ENCODE measurements at places on chromosomes 13 and 19. TPM values are rescaled to one million over a fixed set of nuclear protein-coding genes. Genes with fewer than 3 reads are reported as not detected.

Gene CATSPERD
- total RNA-seq: not detected

Gene ZNF99
- not detected for total RNA-seq

Gene LYL1
- 1.3 TPM for total RNA-seq

Gene CDX2
- total RNA-seq: 0.60 TPM

Gene RINL
- total RNA-seq: 2.3 TPM

Gene CRX
- total RNA-seq: not detected

Gene SIGLEC8
- not detected for total RNA-seq

Gene MUC16
- 0.02 TPM for total RNA-seq

Gene IGFL2
- total RNA-seq: 1.3 TPM

Gene GAPDHS
- not detected for total RNA-seq

Gene ITGBL1
- 1.8 TPM for total RNA-seq

Gene UHRF1
- total RNA-seq: 38.9 TPM

Gene CABP5
- total RNA-seq: not detected

Gene GDF15
- 31.3 TPM for total RNA-seq

Gene COX7A1
- not detected for total RNA-seq

Gene AMER2
- not detected for total RNA-seq

Gene APOE
- 14.5 TPM for total RNA-seq

Gene CEACAM3
- total RNA-seq: not detected

Gene LRG1
- 0.12 TPM for total RNA-seq
